ENCODE measurements at places on chromosomes 3 and 15. TPM values are rescaled to one million over a fixed set of nuclear protein-coding genes. Genes with fewer than 3 reads are reported as not detected.

- DNase-seq = no peak
Observed at GRCh38 chr3:174440253-174440701, 418.9 kb upstream of the NAALADL2 start.

- no peak for DNase-seq
Observed at GRCh38 chr3:184832044-184832443, 20.1 kb downstream of the VPS8 start.

GRCh38 chr15:80501476-80501875 lies 97.3 kb downstream of the ARNT2 start:
- DNase-seq = peak; percentile 77

DNA sequence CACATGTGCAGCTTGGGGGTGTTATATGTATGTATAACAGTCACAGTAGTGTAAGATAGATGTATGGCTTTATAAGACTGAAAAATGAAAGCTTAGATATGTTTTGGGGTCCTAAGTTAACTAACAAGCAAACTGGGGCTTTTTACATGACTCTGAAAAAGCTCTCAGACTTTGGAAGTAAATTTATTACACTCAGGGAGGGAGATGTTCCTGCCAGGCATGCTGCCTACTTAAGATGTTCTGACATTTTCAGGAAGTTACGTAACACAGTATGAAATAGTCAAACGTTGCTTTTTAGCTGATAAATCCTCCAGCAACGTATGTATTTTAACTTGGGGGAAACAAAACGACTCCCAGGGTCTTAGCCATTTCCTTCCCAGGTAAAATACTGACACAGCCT lies 1.7 kb upstream of the IFT57 start:
- no peak for DNase-seq

DNA sequence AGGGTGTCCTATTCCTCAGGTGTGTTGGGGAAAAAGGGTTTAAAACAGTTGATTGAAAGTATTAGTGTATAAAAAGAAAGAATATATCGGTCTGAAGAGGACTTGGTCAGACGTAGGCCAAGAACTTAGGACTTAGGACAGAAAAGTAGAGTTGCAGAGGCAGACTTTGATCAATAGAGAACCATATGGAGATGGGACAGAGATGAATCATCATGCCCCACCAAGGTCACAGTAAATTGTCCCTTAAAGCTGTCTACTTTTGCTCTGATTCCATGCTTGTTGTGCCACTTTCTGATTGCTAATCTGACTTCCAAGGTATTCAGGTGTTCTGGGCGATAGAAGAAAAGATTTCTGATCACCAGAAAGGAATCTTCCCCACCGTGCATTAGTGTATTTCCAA lies 52.9 kb upstream of the ZDHHC23 start:
- no peak for DNase-seq

DNA sequence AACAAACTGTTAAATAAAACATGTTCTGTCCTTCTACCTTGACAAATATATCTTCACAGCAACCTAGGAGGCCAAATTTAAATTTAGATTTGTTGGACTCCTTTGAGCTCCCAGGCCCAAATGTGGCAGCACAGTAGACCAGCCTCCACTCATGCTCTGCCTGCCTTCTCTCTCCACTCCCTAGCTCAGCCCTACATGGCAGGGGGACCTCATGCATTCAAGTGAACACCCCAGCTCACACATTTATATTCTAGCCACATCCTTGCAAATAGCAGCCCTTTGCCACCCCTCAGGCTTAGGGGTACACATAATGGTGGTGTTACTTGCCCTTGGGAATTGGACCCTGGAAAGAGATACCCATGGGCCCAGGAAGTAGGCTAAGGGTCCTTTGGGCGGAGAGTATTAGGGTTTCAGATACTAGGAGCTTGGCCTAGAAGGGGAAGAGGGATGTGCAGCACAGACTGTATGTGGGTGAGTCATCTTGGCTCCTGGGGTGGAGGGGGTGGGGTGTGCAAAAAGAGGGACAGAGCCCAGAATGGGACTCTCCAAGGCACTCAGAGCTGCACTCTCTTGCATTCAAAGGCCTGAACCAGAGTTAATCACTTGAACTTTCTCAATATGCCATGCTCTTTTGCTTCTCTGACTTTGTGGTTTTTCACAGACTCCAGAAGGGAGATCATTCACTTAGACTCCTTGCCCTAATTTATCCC lies 268.4 kb upstream of the ROPN1 start:
- no peak for DNase-seq

DNA sequence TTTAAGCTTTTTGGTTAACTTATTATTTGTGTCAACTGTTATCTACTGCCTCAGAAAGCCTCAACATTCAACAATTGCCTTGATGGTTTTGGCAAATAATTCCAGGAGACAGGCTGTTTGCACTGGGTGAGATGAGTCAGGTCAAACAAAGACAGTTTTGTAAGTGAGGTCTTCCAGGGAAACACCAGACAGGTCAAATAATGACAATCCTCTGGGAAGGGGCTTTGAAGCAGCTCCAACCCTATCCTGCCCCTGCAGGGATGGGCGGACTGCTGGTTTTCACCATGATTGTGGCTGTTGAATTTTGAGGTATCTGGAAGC lies 79.4 kb upstream of the PRR23E start:
- DNase-seq = no peak

DNA sequence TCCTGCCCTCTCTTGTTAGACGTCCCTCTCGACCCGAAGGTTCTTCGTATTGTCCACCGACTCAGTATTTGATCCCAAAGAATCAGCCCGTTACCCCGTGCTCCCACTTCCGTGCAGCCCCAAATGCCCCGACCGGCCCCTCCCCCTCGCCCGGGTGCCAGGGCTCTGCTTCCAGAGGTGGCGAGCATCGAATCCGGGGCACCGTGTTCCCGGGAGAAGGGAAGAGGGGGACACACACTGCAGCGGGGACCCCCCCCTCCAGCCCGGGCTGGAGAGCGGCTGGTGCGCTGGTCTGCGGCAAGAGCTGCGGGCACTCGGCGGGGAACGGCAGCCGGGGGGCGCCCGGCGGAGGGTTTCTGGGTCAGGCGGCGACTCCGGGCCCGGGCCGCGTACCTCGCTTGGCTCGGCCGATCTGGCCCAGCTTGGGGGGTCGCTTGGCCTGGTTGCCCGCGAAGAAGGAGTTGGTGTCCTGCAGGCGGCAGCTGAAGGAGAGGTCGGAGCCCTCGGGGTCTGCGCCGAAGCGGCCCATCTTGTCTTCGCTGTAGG lies 556 bp downstream of the CAMK2N2 start:
- DNase-seq = no peak

Gene CIB2
- total RNA-seq = 131 TPM

- no peak for DNase-seq
Observed at GRCh38 chr15:96232335-96232734, 98.2 kb upstream of the NR2F2 start.

- DNase-seq = no peak
Observed at GRCh38 chr15:96186105-96186504, 144.4 kb upstream of the NR2F2 start.

GRCh38 chr3:23996095-23996524 lies 51.0 kb downstream of the NR1D2 start:
- no peak for DNase-seq

- no peak for DNase-seq
Observed at GRCh38 chr15:35705884-35706585, 160.1 kb upstream of the DPH6 start.

DNA sequence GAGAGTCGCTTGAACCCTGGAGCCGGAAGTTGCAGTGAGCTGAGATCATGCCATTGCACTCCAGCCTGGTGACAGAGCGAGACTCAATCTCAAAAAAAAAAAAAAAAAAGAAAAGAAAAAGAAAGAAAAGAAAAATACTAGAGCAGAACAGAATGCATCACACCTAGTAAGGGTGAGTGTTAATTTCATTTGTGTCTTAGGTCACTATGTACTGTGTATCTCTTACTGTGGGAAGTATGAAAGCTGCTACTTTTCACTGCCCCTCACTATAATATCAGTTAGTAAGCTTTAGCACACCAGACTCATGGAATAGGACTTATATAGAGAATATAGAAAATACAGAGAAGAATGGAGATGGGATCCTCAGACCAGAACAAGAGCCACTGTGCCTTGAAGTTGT lies 45.9 kb upstream of the RASA2 start:
- no peak for DNase-seq

Gene LRRC28
- 49.6 TPM for total RNA-seq

Gene ULK3
- 46.5 TPM for total RNA-seq

- DNase-seq = no peak
Observed at GRCh38 chr3:20185331-20185678, 701 bp downstream of the SGO1 start.

GRCh38 chr15:25912035-25912434 lies 48.9 kb upstream of the ATP10A start:
- DNase-seq = no peak

Gene SNX33
- 21.2 TPM for total RNA-seq

Gene VWA5B2
- 56.5 TPM for total RNA-seq

Gene TMCC1
- 42.2 TPM for total RNA-seq

Gene MEGF11
- 2.6 TPM for total RNA-seq

- DNase-seq = no peak
Observed at GRCh38 chr3:16886303-16886683, 1.5 kb downstream of the PLCL2 start.

- peak; percentile 24 for DNase-seq
Observed at GRCh38 chr3:36891701-36892160, 53.1 kb downstream of the TRANK1 start.

DNA sequence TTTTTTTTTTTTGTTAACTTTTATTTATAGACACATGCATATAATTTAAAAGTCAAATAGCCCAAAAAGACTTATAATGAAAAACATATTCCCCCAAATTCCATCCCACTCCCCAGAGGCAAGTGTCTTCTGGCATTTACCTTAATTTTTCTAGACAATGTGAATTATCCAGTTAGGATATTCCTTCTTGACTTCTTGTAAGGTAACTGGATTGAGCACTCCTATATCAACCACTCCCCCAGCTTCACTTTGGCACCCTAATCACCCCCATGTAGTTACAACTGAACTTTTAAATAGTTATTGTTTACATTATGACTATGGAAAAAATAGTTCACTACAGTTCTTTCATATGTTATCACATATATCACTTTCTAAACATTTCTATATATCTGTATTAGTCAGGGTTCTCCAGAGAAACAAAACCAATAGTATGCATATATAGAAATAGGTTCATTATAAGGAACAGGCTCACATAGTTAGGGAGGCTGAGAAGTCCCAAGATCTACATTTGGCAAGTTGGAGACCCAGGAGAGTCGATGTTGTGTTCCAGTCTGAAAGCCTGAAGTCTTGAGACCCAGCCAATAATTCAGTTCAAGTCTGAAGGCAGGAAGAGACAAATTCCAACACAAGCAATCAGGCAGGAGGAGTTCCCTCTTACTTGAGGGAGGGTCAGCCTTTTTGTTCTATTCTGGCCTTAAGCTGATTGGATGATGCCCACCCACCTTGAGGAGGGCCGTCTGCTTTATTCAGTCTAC lies 175.8 kb downstream of the THSD4 start:
- DNase-seq = no peak

Gene GPR149
- total RNA-seq = 0.25 TPM

DNA sequence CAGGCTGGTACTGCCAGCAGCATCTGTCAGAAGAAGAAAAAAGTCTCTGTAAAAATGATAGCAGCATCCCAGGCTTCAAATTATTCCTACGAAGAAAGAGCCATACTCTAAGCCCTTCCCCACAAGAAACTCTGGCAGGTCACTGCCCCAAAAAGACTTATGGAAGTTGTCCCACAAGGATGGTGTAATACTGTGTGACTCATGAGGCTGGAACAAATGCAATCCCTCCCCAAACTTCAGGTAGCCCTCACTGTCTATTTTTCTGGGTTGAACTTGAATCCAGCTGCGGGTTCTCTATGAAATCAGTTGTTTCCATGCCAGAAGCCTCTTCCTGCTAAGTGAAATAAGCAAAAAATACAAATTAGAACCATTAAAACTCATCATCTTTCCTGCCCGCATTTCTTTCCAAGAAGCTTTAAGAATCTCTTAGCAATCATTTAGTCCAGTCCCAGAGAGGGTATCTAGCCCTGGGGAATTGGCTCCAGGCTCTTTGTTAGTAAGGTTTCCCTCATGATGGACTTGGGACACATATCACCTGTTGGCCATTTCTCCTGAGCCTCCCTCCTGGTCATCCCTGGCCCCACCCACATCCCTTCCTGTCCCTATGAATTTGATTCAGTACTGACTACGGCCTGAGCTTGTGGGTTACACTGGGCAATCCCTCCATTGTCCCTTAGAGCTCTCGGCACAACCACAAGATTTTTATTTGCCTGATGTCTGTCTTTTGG lies 51.7 kb downstream of the FAM174B start:
- DNase-seq = no peak

Gene SOX2
- 23.5 TPM for total RNA-seq

Gene ZDHHC23
- 1.6 TPM for total RNA-seq

GRCh38 chr3:187802928-187803259 lies 57.6 kb upstream of the BCL6 start:
- DNase-seq = no peak

GRCh38 chr3:12325586-12326515 lies 37.0 kb downstream of the PPARG start:
- no peak for DNase-seq

DNA sequence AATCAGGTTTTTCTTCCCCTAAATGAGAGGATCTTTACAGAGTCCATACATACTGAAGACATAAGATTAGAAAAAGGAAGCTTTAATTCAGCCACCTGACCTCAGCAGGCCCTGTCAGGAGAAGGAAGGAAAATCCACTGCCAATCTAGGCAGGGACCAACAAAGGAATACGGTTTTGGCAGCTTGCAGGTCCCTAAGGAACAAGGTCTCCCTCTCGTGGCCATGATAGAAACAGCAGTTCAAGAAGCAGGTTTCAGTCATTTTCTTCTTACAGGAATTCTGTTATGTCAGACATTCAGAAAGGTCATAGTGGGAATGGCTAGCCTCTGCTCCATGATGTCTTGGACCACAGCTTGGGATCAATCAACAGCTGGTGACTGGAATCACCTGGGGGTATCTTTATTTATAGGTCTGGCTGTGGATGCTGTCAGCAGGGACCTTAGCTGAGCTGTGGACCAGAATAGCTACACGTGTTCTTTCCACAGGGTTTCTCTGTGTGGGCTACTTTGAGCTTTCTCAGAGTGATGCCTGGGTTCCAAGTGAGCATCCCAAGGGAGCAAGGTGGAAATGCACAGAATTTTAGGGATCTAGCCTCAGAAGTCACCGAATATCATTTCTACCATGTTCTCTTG lies 9.4 kb upstream of the CMSS1 start:
- DNase-seq = peak; percentile 60

DNA sequence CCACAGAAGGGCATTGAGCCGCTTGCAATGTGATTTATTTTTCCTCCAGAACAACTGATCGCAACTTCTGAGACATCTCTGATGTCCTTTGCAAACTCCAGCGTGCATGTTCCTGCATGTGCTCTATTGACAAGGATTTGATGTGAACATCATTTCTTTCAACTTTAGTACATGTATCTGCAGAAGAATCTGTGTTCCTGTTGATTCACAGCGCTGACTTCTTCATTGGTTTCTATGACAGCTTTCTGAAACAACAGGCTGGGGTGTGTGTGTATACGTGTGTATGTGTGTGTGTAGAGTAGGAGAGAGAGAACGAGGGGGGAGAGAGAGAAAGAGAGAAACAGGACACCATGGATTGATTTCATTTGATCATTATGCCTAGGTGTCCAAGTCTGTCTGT lies 56.7 kb upstream of the CMTM8 start:
- no peak for DNase-seq

Gene CAPN3
- total RNA-seq = 1.8 TPM

Gene CPLX3
- 0.32 TPM for total RNA-seq

Measured in glutamatergic neuron (in vitro differentiated cells).